ENCODE measurements at places on chromosomes 3 and 15.

GRCh38 chr3:66475386-66476020, 25.3 kb downstream of the LRIG1 start:
- DNase-seq: peak; percentile 59

- no peak for DNase-seq
Observed at GRCh38 chr15:51390966-51391422, 49.5 kb downstream of the GLDN start.

GRCh38 chr3:125240496-125240895, 27.9 kb upstream of the SLC12A8 start:
- no peak for DNase-seq

GRCh38 chr3:45132568-45133211, 13.5 kb downstream of the CDCP1 start:
- DNase-seq: no peak

DNA sequence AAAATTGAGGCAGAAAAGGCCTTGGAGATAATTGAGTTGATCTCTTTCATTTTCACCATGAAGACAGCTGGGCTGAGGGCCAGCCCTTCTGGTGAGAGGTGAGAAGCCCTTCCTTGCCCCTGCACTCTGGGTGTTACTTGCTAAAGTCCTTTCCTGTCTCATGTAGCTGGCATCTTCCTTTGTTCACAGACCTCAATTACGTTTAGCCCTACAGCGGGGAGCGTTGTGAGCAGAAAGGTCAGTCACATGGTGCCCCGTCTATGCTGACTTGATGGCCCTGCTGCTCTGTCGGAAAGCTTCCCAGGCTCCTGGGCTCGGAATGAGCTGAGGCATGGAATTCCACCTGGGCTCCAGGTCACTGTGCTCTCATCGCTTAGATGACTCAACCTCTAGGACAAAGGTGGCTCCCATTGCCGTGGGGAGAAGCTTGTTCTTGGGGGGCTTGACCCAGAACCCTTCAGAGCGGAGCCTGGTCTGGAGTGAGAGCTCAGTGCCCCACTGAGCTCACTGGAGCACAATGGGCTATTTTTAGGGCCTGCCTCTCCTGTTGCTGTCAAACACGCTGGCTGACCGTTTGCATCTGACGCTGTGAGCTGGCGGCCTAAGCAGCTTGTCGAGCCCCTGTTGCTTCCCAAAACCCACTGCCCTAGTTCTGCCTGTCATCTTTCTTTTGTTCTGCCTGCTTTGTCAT, 47.0 kb downstream of the RPLP1 start:
- DNase-seq: no peak

- DNase-seq: no peak
Observed at GRCh38 chr3:16884748-16885592, at the start of gene PLCL2. Gene PLCL2, plus strand, starts transcription at chr3:16884955. Its CDS starts 85 bp downstream, at chr3:16885040.

DNA sequence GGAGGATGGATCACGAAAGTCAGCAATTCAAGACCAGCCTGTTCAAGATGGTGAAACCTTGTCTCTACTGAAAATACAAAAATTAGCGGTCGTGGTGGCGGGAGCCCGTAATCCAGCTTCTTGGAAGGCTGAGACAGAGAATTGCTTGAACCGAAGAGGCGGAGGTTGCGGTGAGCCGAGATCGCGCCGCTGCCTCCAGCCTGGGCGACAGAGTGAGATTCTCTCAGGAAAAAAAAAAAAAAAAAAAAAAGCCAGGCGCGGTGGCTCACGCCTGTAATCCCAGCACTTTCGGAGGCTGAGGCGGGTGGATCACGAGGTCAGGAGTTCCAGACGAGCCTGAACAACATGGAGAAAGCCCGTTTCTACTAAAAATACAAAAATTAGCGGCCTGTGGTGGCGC, 5.0 kb downstream of the EAF2 start:
- DNase-seq: no peak

GRCh38 chr3:131110087-131110486, 83.4 kb downstream of the NEK11 start:
- no peak for DNase-seq

- no peak for DNase-seq
Observed at GRCh38 chr3:45509038-45509767, 85.3 kb upstream of the LIMD1 start.

DNA sequence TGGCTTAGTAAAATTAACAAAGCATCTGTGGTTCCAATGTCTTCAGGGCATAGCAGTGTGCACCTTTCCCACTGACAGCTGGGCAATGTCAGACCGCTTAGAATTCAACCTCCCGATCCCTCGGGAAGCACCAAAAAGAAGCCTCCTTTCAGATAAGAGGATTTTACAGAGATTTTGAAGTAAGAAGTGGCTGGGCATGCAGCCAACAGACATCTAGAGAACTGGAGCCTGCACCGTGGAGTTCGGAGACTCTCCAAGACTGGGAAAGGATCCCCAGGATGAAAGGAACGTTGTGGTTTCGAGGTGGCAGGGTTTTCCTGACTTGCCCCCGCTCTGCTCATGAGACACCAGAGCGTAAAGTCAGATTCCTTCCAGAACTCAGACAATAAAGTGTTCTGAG, 5.3 kb downstream of the FAM174B start:
- DNase-seq: no peak

DNA sequence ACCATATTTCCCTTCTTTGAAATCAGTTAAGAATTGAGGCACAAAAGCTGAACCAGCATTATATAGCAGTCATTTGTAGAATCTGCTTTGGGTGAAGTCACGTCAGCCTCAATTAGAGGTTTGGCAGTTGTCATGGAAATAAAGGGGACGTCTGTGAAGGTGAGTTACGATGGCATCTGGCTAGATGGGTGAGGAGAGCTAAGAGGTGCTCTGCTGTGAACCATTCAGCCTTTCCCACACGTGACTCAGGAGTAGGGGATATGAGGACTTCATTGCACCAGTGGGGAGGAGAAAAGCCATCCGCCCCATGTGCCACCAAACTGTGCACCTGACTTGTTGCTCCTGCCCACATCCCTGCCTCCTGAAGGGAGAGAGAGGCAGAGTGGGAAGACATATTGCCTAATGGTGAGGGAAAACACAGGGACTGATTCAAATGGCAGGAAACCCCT, 2.8 kb upstream of the C15orf40 start:
- DNase-seq: no peak

DNA sequence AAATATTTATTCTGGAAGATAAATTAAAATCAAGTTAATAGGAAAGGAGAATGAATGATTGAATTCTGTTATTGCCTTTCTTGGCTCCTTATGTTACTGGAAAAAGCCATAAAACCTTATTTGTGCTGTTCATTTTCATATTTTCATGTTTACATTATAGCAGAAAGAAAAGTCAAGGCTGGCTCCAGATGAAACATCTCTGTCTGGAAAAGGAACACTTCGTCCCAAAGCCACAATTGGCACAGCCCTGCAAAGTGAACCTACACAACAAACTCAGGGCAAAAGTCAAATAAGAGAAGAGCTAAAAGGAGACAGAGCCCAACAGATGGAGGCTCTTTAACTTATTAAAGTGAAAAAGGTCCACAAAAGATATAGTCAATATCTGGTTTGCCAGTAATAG, 73.4 kb downstream of the GTPBP8 start:
- no peak for DNase-seq

DNA sequence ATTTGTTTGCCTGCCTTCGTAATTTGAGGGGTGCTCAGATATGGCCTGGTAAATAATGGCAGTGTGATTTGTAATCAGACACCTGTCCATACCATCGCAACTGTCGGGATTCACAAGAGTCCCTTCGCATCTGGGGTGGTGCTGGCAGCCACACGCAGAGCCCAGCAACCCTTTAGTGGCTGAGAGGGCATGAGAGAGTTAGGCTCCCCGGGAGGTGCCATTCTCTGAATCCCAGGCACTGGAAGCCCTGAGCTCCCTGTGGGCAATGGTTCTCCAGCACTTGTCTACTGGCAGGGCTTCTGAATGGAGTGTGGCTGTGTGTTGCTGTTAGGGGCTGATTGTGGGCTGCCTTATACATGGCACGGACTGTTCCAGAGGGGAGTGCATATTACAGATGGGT, 230.1 kb downstream of the EBLN2 start:
- DNase-seq: no peak

DNA sequence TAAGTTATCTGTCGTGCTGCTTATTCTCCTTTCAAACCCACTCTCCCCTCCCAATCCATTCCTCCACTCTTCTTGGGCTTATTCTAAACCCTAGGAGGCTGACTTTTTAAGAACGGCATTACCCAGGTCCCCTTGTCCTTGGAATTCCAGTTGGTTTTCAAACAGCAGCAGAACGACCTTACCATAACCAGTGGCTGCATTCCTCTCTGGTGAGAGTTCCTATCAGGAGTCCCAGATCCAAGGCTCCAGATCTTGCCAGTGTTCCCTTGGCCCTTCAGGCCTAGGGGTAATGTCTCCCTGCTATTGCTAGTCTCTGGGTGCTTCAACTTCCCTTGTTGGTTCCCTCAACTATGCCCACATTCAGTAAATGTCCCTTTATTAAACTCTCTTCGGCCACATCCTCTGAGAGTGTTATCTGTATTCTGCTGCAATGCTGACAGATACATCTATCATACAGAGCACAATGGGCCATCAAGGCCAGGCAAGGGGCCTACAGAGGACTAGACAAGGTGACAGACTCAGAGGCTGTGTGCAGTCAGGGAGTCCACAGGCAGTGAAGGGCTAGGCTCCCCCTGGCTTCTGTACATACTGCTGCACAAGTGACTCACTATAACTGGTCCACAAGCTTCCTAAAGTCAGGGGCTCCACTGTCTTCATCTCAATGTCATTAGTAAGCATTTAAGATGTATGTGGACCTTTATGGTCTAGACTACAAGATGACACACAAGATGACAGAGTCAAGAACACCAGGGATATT, 10.1 kb downstream of the LYSMD2 start:
- no peak for DNase-seq

DNA sequence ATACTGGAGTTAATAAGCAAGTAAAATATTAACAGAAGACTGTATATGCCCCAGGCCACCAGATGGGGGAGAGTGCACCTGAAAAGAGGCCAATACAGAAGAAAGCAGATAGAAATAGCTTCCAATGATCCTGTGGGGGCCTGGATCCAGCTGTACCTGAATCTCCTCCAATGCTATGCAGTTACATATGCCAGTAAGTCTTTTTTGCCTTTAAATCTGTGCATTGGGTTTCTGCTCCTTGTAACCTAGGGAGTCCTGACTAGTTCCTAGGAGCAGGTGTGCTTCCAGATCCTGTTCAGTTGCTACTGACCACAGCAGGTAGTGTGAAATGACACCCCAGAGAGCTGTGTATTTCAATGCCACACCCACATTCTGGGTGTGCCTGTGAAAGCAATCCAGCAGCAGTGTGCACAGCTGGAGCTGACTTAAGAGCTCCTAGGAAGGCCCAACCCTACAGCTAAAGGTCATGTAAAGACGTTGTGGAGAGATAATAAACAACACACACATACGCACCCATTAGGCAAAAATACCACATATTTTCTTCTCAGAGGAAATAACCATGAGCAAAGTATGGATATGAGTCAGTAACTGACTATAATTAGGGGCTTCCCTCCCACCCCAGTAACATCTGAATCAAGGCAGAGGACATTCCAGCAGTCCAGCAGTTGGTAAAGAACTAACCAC, 62.2 kb upstream of the AKAP13 start:
- DNase-seq: no peak

DNA sequence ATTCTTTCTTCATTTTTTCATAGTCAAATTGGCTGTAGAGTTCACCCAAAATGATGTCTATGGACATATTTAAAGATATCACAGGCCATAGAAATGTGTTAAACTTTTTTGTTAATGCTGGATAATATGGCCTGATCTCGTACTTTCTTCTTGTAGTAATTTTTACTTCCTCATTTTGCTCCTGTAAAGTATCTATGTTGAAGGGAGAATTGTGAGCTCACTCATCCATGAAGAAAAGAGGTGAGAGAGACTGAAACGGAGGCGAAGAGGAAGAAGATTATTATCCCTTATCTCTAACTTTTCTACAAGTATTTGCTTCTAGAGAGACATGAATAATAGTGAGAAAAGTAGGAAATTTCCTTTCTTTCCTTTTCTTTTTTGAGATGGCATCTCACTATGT, 613.8 kb upstream of the TBL1XR1 start:
- DNase-seq: no peak

- DNase-seq: no peak
Observed at GRCh38 chr3:131178710-131179375, 152.2 kb downstream of the NEK11 start.

DNA sequence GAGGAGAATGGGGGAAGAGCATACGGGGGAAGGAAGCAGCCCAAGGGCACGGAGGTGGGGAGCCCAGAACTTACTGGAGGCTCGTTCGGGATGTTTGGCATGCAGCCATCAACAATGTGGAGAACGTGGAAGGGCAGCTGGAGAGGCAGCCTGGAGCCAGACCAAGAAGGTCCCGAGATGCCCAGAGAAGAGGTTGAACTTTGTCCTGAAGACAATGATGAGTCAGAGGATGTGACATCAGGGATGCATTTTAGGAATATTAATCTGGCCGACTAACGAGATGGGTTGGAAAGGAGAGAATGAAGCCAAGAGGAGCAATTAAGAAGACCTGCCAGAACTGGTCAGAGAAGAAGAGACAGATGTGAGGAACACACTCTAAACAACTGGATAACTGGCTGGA, 98.2 kb downstream of the SRGAP3 start:
- no peak for DNase-seq

- no peak for DNase-seq
Observed at GRCh38 chr3:127673191-127674100, 694 bp downstream of the ABTB1 start.

GRCh38 chr15:40511472-40512133, 40.8 kb downstream of the CHST14 start:
- DNase-seq: no peak

DNA sequence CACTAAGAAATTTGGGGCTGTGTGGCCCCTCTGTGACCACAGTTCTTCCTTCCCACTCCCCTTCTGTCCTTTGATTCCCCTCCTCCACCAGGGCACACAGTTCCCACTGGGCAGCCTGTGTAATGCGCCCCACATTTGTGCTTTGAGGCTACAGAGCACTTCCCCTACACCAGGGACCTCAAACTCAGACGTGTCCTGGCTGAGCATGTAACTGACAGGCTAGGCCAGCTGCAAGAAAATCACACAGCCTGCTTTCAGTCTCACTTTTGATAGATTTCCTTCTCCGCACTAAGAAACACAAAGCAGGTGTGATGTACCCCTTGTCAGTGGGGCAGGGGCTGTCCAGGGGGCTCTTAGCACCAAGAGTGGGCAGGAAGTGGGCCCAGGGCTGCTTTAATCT, 29.6 kb downstream of the PRKCD start:
- DNase-seq: no peak

DNA sequence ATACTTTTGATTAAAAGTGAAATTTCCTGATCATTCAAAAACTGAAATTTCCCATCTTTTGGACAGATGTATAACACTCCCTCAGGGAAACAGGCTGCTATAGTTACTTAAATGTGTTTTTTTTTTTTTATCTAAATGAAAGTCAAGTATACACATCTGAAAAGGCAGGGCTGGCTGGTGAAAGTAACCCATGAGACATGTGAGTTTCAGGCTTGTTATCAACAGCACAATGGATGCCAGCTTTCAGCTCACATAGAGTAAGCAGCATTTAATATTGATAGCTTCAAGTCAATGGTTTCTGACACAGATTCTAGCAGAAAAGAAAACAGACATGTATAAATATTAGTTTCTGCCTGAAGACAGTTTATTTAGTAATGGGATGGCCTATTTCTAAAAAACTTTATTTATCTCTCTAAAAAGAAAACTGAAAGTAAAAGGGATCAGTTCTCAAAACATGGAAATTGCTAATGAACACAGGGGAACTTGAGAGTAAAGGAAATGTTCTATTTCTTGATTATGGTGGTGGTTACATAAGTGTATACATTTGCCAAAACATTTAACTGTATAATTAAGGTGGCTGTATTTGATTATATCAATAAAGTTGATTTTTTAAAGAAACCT, 89.7 kb upstream of the CMC1 start:
- DNase-seq: no peak

GRCh38 chr3:195239121-195239520, 31.8 kb downstream of the XXYLT1 start:
- no peak for DNase-seq

GRCh38 chr3:149512073-149512782, 37.7 kb downstream of the TM4SF4 start:
- peak; percentile 45 for DNase-seq
